ENCODE measurements at places on chromosomes 7 and 10.

- DNase-seq = no peak
Measured at GRCh38 chr7:83633516-83633915, 15.4 kb downstream of the SEMA3E start.

GRCh38 chr10:77801474-77802161 is 124.9 kb downstream of the DLG5 start:
- DNase-seq = no peak

- DNase-seq = no peak
Measured at GRCh38 chr10:52488606-52489485, 174.8 kb downstream of the DKK1 start.

- no peak for DNase-seq
Measured at GRCh38 chr7:51013218-51013786, 230.6 kb upstream of the GRB10 start.

- no peak for DNase-seq
Measured at GRCh38 chr7:152998420-152998819, 238.9 kb downstream of the ACTR3B start.

GRCh38 chr7:96670338-96671289 is 39.0 kb downstream of the SEM1 start:
- no peak for DNase-seq

GRCh38 chr7:156582591-156583123 is 57.9 kb upstream of the RNF32 start:
- DNase-seq = no peak

- no peak for DNase-seq
Measured at GRCh38 chr7:77812290-77812685, 13.7 kb downstream of the PHTF2 start.

DNA sequence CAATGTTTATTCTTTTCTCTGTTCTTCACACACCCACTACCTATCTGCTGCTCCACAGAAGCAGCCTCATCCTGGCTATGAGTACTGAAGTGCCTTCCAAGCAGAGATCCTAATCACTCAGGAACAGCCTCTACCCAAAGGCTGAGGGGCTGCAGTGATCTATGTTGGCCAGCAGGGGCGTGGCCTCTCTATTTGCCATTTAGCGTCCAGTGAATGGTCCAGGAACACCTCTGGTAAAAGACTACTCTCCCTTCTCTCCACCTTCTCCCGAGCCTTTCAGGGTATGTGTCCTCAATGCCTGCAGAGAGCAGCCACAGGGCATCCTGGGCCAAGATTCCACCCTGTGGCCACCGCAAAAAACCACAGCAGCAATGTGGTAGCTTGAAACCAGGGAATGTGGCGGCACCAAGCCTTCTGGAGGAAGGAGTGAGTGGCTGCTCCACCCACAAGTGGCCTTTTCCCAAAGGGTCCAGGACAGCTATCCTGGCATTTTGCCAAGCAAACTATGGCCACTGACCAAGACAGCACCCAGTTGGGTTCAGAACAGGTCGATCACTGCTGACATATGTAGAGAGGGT is 70.9 kb downstream of the SYPL1 start:
- no peak for DNase-seq

DNA sequence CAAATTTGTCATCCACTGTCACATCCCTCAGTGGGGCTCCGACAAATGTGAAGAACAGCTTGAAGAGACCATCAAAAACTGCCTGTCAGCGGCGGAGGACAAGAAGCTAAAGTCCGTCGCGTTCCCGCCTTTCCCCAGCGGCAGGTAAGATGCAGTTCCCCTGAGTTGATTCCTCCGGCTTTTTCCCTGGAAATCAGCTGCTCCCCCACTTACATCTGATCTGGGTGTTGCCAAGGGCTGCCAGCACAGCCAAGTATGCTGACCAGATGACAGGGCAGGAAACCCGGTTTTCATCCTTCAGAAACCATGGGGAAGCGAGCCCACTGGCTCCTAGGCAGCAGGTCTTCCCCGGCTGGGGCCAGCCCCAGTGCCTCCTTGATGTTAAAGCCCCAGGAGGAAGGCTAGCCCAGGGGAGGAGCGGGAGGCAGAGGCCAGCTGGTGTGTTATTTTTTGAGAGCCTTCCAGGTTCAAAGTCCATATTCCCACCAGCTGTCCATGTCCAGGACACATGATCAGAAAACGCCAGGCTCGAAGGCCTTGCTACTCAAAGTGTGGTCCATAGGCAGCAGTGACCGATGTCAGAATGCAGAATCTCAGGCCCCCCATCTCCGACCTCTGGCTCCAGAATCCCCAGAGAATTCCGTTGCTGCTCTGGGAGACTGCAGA is 23.4 kb downstream of the AIFM2 start:
- no peak for DNase-seq

- no peak for DNase-seq
Measured at GRCh38 chr10:96834120-96834519, 2.0 kb downstream of the LCOR start.

DNA sequence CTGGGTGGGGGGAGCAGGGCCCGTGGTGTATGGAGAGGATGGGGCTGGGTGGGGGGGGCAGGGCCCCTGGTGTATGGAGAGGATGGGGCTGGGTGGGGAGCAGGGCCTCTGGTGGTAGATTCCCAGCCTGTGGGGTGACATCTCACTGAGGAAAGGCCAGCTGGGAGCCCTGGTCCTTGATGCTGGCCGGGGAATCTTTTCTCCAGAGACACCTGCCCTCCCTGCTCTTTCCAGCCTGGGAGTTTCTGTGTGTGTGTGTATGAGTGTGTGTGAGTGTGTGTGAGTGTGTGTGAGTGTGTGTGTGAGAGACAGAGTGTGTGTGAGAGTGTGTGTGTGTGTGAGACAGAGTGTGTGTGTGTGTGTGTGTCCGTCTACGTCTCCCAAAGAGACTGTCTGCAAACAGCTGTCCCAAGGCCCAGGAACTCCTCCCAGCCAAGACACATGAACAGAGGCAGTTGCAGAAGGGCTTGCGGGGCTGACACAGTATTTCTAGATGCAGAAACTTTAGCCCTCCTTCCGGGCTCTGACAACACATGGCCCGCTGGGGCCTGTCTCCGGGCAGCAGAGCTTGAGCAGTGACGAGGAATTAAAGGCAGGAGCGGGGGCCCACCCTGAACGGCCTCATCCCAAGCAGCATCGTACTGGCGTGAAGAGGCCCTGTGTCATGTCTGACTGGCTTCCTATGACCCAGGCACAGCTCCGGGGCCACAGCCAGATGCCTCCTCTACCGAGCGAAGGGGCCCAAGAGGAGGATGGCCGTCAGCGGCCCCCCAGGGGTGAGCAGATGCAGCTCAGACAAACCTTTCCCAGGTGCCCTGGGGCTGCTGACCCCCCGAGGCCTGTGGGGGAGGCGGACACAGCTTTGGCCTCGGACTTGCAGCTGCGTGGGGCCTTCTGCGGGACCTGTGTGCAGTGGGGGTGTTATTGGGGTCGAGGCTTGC is 24.3 kb downstream of the FAM20C start:
- DNase-seq = peak; percentile 85

DNA sequence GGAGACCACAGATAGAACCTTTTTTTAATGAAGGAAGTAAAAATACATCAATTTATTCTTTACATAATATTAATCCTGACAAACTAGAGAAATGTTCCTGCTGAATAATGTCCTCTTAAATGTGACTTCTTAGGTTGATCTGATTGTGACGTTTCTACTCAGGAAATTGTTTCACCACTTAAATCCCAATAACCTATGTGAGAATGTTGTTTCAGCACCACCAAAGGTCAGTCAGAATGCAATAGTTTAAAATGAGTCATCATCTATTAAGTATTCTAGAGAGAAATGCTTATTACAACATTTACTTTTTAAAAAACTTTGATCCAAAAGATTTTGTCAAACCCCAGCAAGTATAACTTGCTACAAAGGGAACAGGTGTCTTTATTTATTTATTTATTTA is 155.4 kb upstream of the CACNA2D1 start:
- no peak for DNase-seq

- no peak for DNase-seq
Measured at GRCh38 chr10:97399843-97400545, 1.1 kb downstream of the RRP12 start.

GRCh38 chr10:34526186-34526585 is 288.9 kb downstream of the PARD3 start:
- DNase-seq = no peak

DNA sequence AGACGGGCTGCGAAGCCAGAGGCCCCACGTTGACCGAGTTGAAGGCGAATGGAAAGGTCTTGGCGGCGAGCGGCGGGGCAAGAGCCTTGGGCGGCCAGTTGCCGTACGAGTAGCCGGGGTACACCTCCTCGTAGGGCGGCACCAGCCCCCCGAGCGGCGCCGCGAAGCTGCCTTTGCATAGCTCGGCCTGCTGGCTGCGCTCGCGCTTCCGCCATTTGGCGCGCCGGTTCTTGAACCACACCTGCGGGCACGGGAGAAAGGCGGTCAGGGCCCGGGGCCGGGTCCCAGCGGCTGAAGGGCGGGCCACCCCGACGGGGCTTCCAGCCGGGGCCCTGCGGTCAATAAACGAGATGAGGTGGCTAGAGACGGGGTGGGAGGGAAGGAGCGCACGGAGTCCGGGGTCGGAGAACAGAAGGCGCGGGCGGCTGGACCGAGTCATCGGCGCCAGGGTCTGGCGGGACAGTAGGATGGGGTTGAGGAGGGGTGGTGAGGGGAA is 4.8 kb downstream of the ELOVL3 start:
- no peak for DNase-seq

All from right cardiac atrium (tissue), 5 donors.